Esophagus squamous epithelium (tissue), 5 donors: ENCODE measurements at places on chromosomes 4 and X.

DNA sequence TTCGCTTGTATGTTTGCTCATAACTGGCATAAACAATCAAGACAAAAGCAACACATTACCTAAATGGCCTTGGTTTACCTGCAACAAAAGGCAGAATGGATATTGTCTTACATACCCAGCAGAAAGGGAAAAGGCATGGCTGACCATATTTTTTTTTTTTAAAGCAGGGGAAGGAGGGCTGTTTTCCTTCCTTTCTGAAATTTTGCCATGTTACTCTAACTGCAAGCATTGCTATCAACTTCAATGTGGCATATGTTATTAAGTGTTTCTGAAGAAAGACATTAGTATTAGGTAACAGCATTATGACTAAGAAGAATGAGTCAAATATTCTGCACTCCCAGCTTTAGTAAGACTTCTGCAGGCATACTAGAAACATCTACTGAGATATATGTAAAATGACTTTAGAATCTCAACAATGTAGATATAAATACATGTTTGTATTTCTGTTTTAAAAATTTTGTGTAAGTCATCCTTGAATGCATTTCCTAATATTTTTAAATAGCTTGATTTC, 512.6 kb upstream of the FAM241A start:
- DNase-seq: no peak

- DNase-seq: no peak
Observed at GRCh38 chr4:74751247-74751646, 43.1 kb downstream of the BTC start.

GRCh38 chr4:157961229-157961990, 211.4 kb downstream of the GASK1B start:
- no peak for DNase-seq

DNA sequence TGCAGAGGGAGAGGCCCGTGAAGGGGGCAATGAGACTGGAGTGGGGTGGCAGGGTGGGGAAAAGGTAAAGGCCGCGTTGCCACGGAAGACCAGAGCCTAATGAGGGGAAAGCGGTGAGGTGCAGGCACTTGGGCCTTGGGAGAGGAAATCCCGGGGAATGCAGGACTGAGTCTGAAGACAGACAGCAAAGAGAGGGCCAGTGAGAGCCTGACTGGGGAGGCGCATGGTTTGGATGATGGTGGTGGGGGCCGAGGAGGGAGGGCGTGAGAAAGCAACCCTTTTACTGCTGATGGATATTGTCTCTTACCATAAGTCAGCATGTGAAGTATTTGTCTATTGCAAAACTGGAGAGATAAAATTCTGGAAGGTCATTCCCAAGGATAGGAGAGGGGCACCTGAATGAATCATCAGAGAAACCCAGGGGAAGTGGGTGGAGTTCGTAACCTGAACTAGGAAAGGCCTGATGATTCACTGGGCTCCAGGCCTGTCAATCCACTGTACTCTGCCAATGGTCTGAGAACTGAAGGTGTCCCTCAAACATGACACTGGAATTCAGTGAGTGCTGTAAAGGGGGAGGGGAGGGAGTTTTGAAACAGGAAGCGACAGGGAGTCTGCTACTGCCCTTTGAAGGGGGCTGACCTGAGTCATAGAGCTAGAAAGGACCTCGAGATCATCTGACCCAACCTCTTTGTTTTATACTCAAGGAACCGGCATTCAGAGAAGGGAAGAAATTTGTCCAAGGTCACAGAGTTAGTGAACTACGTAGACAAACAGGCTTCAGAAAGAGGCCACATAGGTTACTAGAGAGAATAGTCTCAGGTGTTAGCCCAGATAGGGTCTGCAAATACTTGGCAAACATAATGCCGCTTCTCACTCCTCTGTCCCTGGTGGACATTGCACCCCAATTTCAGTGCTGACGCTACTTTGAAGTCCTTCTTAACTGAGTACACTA, 52.2 kb downstream of the NALF2 start:
- no peak for DNase-seq

DNA sequence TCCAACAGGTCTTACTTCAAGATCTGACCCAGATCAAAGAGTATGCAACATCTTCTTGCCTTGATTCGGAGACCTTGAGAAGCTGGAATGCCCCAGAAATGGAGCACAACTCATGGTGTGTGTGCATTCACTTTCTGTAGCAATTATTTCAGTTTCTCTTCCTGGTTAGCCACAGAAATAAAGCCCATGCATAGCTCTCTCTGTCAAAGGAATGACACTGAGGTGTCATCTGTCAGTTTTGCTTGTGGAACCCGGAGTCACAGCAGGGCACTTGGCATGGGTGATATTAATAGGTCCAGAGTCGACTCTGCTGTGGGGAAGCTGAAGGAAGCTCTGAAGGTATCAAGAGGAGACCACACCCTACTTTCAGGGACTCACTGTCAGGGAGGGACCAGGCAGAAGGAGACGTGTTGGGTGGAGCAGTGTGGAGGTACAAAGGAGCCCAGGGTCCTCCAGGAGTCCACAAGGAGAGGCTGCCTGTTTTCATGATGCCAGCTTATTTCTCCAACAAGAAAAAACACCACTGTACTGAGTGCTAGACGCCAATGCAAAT, 10.7 kb downstream of the CLNK start:
- DNase-seq: no peak

- no peak for DNase-seq
Observed at GRCh38 chr4:80065601-80066000, 7.4 kb downstream of the ANTXR2 start.

- no peak for DNase-seq
Observed at GRCh38 chrX:76026292-76026691, 146.6 kb upstream of the PBDC1 start.
